ENCODE measurements at places on chromosomes 11 and 22.

GRCh38 chr11:108926171-108926840 lies 261.4 kb downstream of the DDX10 start:
- no peak for DNase-seq

DNA sequence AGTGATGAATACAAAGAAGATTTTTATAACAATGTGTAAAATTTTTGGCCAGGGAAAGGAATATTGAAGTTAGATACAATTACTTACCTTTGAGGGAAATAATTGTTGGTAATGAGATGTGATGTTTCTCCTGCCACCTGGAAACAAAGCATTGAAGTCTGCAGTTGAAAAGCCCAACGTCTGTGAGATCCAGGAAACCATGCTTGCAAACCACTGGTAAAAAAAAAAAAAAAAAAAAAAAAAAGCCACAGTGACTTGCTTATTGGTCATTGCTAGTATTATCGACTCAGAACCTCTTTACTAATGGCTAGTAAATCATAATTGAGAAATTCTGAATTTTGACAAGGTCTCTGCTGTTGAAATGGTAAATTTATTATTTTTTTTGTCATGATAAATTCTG lies 5.3 kb downstream of the BIRC3 start:
- no peak for DNase-seq

DNA sequence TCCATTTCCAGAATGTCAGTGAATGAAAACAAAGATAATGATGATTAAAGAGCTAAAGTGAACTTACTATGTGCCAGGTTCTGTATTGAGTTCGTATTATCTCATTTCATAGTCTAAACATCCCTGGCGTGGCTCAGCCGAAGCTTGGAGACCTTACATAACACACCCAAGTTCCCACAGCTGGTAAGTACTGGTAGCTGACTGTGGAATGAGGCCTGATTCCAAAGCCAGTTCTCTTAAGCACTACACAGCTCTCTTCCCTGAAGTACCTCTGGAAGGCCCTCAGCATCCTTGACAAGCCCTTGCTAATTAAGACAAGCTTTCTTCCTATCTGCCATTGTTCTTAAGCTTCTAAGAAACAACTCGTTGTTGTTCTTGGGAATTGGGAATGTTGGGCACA lies 28.6 kb upstream of the NCAM1 start:
- no peak for DNase-seq

- no peak for DNase-seq
Measured at GRCh38 chr11:67667490-67668191, 6.8 kb downstream of the ALDH3B2 start.

DNA sequence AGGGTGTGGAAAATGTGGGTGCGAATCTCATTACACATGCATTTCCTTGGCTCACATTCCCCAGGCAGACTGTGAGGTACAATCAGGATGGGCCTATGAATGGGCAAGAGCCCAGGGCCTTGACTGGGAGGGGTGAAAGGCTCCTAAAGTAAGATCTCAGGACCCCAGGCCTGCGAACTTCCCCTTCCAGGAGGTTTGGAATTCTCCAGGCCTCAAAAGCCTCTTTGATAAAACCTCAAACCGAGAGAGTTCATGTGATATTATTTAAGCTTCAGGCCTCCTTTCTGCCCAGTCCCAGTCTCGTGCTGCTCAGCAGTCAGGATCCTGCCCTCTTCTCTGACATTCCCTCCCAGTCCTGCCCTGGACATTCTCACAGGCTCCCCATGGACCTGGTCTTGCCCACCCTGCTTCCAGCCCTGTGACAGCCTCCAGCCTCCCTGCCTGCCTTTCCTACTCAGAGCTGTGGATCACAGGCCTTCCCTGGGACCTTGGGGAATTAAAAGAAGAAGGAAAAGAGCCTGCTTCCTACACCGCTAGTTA lies 37.3 kb upstream of the TEAD1 start:
- DNase-seq = no peak

GRCh38 chr11:64546600-64546999 lies 44.4 kb upstream of the SLC22A12 start:
- no peak for DNase-seq

DNA sequence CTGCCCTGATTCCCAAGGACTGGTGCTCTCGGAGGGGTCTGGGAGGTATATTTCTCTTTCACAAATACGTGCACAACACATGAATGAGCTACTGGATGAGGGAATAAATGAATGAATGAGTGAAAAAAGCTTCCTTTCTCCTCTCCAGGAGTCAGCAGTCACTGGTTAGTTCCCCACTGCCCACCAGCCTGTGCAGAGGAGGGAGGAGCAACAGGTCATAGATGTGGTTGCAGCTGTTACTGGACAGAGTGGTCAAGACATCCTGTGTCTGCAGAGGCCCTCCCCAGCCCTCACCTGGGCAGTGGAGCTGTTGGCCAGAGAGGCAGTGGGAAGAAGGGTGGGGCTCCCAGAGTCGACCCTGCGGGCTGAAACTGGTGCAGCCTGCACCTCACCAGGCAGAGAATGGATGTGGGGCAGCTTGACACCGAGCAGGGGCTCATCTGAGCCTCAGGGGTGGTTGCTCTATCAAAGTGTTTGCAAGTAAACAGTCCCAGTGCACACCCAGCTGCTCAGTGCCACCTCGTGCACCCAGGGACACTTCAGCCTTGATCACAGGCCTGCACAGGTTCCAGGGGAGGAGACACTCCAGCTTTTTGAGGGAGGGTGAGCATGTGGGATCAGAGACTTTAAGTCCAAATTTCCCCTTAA lies 1.4 kb upstream of the VPREB1 start:
- no peak for DNase-seq

DNA sequence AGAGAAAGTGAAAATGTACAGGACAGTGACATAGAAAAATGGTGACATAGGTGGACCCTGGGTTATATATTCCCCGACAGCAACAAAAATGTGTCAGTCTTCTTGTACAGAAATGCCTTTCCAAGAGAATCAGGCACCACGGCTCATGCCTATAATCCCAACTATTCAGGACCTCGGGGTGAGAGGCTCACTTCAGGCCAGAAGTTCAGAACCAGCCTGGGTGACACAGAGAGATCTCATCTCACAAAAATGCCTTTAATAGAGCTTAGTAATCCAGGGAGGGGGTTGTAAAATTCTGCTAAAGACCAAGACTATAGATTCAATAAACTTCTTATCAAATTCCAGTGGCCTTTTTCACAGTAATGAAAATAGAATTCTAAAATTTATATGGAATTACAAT lies 10.7 kb downstream of the ZNF195 start:
- no peak for DNase-seq

DNA sequence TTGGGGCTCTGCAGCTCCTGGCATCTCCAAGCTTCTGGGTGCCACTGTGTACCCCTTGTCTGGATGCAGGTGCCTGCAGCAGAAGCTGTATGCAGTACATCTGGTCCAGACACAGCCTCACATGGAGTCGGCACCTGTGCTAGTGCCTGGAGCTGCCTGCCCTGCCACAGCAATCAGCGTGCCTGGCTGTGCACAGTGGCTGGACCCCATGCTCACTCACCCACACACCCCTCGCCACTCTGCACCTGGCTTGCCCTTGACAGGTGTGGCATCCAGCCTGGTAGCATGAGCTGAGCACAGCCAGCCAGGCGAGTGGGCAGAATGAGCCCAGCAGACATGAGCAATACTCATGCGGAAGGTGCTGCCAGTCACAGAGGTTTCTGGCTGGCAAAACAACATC lies 19.5 kb upstream of the OR6A2 start:
- no peak for DNase-seq

DNA sequence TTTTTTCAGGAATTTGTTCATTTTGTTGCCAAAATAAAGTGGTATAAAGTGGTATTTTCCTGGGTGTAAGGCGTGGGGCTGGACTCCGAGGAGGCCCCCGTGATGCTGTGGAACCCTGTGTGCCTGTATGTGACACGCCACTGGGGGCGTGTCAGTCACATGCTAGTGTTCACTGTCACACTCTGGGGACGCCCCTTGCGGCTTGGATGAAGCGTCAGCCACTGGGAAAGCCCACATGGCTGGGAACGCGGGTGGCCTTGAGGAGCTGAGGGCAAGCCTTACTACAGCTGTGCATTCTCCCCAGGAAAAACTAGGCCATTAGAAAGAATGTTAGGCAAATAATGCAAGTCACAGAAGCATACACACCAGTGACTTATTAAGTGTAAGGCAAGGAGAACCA lies 77.0 kb upstream of the SLC25A18 start:
- DNase-seq = no peak

Measured in activated CD4-positive, alpha-beta T cell treated with anti-CD3 and anti-CD28 coated beads for 24 hours (primary cell).